ENCODE measurements at places on chromosomes 1 and 21. TPM values are rescaled to one million over a fixed set of nuclear protein-coding genes. Genes with fewer than 3 reads are reported as not detected.

GRCh38 chr1:241963722-241964121, 6.2 kb downstream of the BECN2 start:
- no peak for DNase-seq

DNA sequence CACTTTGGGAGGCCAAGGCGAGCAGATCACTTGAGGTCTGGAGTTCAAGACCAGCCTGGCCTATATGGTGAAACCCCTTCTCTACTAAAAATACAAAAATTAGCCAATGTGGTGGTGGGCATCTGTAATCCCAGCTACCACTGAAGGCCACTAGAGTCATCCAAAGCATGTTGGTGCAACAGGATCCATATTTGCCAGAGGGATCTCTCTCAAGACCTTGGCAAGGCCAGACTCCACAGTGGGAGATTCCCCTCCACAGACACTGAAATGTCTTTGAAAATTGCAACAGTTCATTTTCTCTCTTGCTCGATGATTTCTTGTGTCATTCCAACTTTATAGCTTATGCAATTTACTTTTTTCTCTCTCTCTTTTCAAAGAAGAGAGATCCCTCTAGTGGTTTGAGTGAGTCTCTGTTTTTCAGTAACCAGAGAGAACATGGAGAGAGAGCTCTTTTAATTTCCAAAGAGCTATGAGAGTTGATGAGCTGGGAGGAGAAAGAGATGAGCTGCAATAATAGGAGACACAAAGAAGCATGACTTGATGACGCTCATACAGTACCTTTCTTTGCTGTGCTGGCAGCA, 176.8 kb upstream of the USP25 start:
- no peak for DNase-seq

GRCh38 chr21:44766014-44766817, 35.4 kb downstream of the UBE2G2 start:
- DNase-seq: no peak

GRCh38 chr1:97919585-97920261, 1.1 kb downstream of the DPYD start:
- DNase-seq: no peak

GRCh38 chr1:16905110-16905867, 9.5 kb downstream of the RNU1-2 start:
- DNase-seq: peak; percentile 76

DNA sequence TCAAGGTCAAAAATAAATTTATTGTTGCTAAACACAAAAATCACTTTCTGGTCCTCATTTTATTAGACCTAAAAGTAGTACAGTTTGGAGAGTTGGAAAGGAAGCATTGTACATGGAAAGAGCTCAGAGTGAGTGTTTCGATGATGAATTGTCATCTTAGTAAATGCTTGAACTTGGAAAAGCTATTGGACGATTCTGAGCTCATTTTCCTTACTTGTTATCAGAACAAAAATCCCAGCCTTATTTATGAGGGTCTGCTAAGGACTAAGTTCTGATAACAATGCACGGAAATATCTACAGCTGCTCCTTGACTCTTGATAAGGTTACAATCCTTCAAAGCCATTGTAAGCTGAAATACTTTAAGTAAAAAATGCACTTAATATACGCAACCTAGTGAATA, 710.0 kb upstream of the PTBP2 start:
- no peak for DNase-seq

DNA sequence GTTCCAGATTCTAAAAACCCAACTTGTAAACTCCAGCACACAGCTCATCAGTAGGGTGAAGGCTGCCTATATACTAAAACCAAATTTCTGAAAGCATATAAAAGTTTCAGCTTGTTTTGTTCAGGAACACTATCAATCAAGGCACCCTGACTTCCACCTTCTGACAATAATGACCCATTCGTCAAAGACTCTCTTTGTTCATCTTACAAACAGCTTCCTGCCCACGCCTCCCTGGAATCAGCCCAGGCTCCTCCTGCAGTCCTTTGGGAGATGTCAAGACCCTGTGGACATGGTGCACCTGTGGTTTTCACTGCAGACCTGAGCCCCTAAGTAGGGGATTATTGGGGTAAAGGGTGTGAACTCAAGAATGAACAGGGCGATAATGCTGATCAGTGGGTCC, 178.9 kb upstream of the CAMK1G start:
- DNase-seq: peak; percentile 19

GRCh38 chr1:2777424-2778219, 23.9 kb downstream of the TTC34 start:
- no peak for DNase-seq

DNA sequence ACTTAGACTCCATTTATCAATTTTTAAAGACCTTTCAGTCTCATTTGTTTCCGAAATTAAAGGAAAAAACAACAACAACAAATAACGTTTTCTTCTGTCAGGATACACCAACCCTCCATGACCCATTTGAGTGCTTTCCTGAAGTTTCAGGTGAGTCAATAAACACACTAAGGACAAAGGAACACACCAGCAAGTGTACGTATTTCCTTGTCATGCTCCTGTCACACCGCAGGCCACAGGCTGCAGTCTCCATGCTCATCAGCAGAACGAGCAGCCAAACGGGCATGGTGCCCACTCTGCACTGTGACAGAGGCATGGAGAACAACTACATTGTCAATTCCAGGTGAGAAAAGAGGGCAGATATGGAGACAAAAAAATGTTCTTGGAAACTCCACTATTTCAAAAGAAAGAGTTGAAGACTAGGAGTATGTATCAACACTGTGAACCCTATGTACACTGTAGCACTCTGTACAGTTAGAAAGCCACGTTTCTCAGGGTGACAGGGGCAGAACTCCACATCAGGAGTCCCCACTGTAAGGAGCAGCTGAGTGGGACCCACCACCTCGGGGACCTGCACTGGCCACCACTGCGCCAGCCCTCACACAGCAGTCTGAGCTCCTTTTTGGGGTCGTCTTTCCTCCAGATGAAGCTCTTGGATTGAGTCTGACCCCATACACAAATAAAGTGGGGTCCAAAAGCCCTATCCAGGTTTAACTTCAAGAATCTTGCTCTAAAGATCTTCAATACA, 2.6 kb downstream of the PTTG1IP start:
- no peak for DNase-seq

DNA sequence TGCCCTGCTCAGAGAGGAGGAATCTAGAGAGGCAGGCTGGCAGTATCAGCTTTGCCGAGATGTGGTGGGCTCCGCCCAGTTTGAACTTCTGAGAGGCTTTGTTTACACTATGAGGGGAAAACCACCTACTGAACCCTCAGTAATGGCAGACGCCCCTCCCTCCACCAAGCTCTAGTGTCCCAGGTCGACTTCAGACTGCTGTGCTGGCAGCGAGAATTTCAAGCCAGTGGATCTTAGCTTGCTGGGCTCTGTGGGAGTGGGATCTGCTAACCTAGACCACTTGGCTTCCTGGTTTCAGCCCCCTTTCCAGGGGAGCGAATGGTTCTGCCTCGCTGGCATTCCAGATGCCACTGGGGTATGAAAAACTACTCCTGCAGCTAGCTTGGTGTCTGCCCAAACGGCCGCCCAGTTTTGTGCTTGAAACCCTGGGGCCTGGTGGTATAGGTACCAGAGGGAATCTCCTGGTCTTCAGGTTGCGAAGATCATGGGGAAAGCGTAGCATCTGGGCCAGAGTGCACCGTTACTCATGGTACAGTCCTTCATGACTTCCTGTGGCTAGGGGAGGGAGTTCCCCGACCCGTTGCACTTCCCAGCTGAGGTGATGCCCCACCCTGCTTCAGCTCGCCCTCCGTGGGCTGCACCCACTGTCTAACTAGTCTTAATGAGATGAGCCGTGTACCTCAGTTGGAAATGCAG, 43.6 kb downstream of the C21orf91 start:
- no peak for DNase-seq

DNA sequence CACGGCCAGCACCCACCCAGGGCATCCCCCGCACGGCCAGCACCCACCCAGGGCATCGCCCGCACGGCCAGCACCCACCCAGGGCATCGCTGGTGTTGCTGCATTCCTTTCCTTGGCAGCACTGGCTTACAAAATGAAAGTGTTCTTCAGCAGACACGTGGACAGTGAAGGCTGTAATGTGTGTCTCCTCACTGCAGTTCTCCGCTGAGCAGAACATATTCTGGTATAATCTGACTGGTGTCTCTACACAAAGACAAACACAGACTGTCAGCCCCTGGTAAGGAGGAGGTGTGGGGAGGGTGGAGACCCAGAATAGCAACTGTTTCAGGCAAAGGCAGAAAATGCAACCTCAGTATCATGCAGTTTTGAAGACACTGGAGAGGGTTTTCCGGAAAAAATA, 7.3 kb downstream of the LYPD8 start:
- DNase-seq: no peak

KCNK2 gene
- total RNA-seq: 0.50 TPM

SPRR2A gene
- total RNA-seq: not detected

HHIPL2 gene
- not detected for total RNA-seq

OR2C3 gene
- total RNA-seq: not detected

S1PR1 gene
- 8.7 TPM for total RNA-seq

ZNF683 gene
- total RNA-seq: not detected

TMEM82 gene
- total RNA-seq: not detected

SAMD11 gene
- not detected for total RNA-seq

SH2D1B gene
- not detected for total RNA-seq

NPR1 gene
- total RNA-seq: 0.19 TPM

KCTD3 gene
- 70.1 TPM for total RNA-seq
